ENCODE measurements at places on chromosomes 4 and X. TPM values are rescaled to one million over a fixed set of nuclear protein-coding genes. Genes with fewer than 3 reads are reported as not detected.

Gene CXCL10
- 0.34 TPM for total RNA-seq

Gene PFKFB1
- 0.14 TPM for total RNA-seq

Gene PITX2
- total RNA-seq = 0.29 TPM

Gene UBL4A
- total RNA-seq = 55.9 TPM

Gene TREX2
- not detected for total RNA-seq

Gene ZAR1
- not detected for total RNA-seq

Gene FDCSP
- not detected for total RNA-seq

Gene NXF2B
- total RNA-seq = not detected

Gene REPS2
- 1.3 TPM for total RNA-seq

Gene ALG13
- 29.3 TPM for total RNA-seq

Data from kidney epithelial cell (primary cell).